ENCODE measurements at places on chromosomes 5 and 9.
A peak's percentile ranks its signal among the peaks of the same experiment; 100 is the strongest.

DNA sequence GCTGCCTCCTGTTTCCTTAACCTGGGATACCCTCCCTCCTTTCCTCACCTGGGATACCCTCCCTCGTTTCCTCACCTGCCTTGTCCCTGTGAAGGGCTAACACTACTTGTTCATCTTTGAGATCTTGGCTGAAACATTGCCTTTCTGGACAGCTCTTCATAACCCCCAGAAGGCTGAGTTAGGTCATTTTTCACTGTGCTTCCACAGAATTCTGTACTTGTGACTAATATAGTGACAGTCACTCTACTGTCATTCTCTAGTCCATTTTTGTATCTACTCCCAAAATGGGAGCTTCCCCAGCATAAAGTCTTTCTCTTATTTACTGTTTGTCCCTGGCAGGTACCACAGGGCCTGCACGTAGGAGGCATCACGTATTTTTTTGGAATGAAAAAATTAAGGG, 21.5 kb upstream of the DAB2 start:
- DNase-seq, result no peak

GRCh38 chr5:87949676-87950631, 318.7 kb downstream of the TMEM161B start:
- no peak for DNase-seq

DNA sequence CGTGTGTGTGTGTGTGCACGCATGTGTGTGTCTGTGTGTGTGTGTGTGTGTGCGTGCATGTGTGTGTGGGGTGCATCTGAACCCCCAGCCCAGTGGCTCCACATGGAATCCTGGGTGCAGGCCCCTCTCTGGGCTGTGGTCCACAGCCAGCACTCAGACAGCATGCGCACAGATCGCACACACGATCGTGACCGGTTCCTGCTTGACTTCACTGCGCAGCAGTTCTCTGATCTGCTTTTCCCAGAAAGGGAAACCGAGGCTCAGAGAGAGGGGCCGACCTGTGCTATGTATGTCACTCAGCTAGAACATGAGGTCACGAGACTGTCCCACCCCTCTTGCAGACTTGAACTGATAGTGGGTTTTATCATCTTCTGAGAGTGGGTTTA, 34.4 kb downstream of the RASGEF1C start:
- DNase-seq, result no peak

GRCh38 chr5:151427258-151427657, 20.1 kb upstream of the SLC36A1 start:
- no peak for DNase-seq

DNA sequence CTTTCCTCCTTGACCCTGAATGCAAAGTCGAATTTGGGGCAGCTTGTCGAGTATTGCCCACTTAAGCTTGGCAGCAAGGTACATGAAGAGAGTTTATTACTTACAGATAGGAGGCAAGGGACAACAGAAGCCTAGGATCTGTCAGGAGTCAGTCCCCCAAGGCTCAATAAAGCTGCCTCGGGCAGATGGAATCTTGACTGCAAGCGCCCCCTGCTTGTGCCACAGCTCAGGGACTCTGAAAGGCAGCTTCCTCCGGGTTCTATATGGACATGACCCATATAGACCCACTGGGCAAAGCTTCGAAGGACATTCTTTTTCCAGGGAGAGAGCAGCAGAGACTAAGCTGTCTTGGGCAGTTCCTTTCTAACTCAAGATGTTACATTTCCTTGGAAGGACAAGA, 971.5 kb downstream of the EFNA5 start:
- no peak for DNase-seq

GRCh38 chr9:75229605-75230332, 141.5 kb downstream of the OSTF1 start:
- peak; percentile 3 for DNase-seq

- DNase-seq, result peak; percentile 84
These were observed 30.9 kb downstream of the GALNT10 start for GRCh38 chr5:154221371-154221896.

DNA sequence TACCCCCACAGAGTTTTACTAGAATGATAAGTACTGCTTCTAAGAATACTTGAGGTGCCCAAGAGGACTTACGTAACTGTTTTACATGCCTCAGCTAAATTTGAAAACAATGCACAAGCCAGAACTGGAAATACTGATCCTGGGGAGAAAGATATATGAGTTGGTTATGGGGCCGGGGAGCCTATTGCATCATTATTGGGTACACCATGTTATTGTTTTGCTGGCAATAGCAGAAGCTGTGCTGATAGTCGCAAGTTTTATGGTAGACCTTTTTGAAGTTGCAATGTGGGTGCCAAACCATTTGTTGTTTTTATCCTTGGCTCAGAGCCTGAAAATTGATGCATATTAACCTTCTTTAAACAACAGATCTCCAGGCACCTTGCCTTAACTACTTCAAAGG, 108.4 kb upstream of the DHFR start:
- peak; percentile 35 for DNase-seq

- no peak for DNase-seq
These were observed 18.5 kb downstream of the PAEP start for GRCh38 chr9:135579889-135580660.

DNA sequence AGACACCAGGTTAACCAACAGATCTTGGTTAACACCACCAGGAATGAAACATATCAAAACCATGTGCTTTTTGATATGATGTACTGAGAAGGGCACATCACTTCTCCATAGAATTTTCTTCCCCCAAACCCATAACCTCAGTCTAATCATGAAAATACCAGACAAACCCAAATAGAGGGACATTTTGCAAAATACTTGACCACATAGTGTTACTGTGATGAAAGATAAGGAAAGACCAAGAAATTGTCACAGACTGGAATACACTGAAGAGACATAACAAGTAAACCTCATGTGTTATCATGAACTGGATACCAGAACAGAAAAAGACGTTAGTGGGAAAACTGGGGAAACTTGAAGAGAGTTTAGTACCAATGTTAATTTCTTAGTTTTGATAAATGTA, 74.9 kb upstream of the VCAN start:
- no peak for DNase-seq

- no peak for DNase-seq
These were observed 80.2 kb upstream of the MIER3 start for GRCh38 chr5:57032151-57032551.

DNA sequence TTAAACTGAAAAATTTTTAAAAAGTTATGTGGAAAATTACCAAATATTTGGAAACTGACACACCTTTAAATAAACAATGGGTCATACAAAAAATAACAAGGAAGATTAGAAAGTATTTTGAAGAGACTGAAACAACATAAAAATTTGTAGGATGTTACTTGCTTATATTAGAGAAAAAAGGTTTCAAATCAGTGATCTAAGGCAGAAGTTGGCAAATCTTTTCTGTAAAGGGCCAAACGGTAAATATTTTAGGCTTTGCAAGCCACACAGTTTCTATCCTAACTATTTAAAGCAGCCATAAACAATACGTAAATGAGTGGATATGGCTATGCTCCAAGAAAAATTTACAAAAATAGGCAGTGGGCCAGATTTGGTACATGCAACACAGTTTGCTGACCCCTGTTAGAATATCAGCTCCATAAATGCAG, 81.3 kb downstream of the OXCT1 start:
- peak; percentile 73 for DNase-seq

DNA sequence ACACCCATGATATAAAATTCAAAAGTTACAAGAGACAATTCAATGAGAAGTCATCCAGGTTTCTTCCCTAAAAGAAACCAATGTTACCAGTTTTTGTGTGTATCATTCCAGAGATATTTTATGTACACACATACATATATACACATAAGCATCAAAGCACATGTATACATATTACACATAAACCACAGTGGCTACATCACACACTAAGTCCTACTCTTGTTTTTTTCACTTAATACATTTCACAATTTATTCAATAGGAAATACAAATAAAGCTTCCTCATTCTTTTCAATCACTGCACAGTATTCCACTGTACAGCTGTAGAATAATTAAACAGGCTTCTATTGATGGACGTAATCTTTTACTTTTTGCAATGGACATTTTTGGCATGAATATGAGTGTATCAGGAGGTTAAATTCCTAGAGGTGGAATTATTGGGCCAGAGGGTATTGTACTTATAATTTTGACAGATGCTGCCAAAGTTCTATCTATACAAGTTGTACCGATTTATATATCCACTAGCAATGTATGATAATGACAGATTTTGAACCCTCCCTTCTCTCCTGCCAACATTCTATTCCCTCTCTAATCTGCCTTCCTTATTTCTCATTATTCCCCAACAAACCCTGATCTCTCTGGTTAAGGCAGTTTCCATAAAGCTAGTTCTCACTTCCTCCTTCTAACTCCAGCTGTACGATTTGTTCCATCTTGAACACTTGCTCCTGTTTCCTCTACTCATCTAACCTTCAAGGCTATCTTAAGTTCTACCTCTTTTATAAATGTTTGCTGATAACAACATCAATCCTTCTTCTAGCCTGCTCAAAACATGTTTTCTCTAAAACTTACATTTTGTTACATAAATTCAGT, 35.2 kb downstream of the MRPS27 start:
- no peak for DNase-seq

- no peak for DNase-seq
These were observed 8.3 kb upstream of the CFAP95 start for GRCh38 chr9:69812068-69813000.

GRCh38 chr9:84705128-84705527, 35.6 kb downstream of the NTRK2 start:
- DNase-seq, result no peak

- peak; percentile 16 for DNase-seq
These were observed at the start of gene PCDHB9 for GRCh38 chr5:141186897-141187512. Gene PCDHB9, plus strand, starts transcription at chr5:141187161. Its CDS starts 158 bp downstream, at chr5:141187319.

DNA sequence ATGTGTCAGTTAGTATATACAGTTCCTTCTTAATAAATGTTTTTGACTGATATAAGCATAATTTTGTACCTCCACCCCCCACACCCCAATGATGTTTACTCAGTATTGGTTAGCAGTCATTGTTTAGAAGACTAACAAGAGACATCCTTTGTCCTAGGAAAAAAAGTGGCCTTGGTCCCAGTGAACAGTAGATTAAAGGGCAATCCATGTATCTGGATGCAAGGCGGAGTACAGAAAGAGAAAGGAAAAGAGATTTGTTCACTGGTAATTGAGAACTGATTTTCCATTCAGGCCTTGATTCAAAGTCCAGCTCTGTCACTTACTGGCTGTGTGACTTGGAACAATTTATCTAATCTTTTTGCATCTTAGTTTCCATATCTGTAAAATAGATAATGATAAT, 4.6 kb downstream of the RALGPS1 start:
- DNase-seq, result no peak

GRCh38 chr9:126125577-126125976, 201.1 kb upstream of the MVB12B start:
- DNase-seq, result no peak

DNA sequence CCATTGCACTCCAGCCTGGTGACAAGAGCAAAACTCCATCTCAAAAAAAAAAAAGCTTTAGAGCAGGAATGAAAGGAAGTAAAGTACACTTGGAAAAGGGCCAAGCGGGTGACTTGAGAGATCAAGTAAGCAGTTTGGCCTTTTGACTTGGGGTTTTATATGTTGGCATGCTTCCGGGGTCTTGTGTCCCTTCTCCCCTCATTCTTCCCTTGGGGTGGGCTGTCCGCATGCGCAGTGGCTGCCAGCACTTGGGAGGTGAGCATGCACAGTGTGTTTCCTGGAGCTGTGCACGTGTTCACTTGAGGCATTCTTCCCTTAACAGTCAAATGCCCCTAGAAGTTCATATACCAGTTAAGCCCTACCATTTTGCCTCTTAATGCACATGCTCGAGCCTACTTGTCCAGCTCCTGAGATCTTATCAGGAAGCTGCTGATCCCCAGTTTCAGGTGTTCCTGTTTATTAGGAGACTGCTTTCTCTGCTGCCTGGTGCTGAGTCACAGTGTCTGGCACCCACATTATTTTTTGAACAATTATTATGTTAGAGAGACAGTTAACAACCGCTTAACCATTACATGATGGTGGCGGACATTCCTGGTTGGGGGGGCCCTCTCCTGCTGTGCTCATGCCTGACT, 32.6 kb upstream of the PRRC2B start:
- DNase-seq, result peak; percentile 19

GRCh38 chr5:169828385-169828784, 151.9 kb downstream of the INSYN2B start:
- DNase-seq, result no peak

DNA sequence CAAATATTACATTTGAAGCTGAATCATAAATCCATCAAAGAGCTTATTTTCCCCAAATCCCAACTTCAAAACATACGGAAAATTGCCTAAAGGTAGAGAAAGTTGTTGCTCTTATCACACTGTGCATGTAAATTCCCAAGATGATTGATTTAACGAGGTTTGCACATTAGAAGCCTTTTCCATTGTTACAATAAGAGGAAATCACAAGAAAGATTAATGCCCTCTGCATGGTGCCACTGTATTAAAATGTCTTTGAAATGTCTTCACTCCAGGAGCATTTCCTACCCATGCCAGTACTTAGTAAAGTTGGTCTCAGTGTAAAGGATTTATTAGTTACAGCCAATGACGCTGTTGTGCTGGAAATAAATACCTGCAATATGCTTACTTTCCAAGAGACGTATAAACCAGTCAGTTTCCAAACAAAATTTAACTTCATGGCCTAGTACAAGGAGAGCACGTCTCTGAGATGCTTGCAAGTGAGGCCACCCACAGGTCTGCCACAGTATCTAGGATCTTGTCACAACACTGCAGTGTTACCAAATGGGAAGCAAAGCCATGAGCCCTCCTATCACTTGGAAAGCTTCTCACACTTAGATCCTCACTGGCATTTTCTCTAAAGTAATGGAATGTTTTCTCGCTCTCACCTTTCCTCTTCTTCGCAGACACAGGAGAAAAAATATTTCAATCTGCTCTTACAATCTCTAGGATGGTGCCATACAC, 112.4 kb downstream of the CETN3 start:
- DNase-seq, result no peak

- peak; percentile 38 for DNase-seq
These were observed 10.0 kb upstream of the ADAMTSL1 start for GRCh38 chr9:18463991-18464390.

- peak; percentile 83 for DNase-seq
These were observed 123.6 kb upstream of the TNPO1 start for GRCh38 chr5:72692651-72693442.

- no peak for DNase-seq
These were observed 709 bp downstream of the SLC35D2 start for GRCh38 chr9:96382839-96383164.

- DNase-seq, result no peak
These were observed 3.0 kb upstream of the CRB2 start for GRCh38 chr9:123353041-123353440.

DNA sequence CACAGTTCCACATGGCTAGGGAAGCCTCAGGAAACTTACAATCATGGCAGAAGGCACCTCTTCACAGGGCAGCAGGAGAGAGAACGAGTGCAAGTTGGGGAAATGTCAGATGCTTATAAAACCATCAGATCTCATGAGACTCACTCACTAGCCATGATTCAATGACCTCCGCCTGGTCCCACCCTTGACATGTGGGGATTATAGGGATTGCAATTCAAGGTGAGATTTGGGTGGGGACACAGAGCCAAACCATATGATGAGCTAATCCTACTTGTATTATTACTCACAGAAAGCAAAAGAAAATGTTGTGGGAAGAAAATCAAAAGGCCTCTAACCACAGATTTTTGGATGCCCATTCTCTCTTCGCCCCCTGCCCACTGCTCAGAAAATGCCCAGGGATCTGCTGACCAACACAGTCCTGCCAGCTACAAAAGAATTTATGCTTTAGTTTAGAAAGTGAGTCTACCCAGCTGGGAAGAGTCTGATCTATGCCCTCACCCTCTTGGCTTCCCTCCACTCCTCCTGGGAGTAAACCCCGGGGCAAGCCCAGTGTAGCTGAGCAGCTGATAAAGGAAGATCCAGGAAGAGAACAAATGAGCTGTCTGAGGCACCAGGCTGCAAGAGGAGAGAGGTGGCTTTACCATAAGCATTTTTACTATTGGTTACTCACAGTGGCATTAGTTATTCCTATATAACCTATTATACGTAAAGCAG, 53.1 kb downstream of the RNF130 start:
- no peak for DNase-seq
